ENCODE measurements at places on chromosomes 16 and 17.
A peak's percentile ranks its signal among the peaks of the same experiment; 100 is the strongest.

DNA sequence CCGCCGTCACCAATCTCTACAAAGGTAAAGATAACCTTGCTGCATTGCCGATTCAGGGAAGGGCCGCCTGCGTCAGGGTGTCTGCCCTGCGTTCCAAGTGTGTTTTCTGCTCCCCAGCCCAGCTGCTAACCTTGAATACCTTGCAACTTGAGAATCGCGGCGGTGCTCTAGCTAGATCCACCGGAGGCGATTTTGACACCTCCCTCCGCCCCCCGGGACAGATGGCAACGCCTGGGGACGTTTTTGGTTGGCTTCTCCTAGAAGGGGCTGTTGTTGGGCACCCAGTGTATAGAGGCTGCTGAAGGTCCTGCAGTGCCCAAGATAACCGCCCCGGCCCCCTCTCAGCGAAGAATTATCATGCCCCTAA, 1.5 kb downstream of the HAPSTR1 start:
- DNase-seq = peak; percentile 9

GRCh38 chr17:81553018-81553615, 964 bp upstream of the FAAP100 start:
- DNase-seq = peak; percentile 94

DNA sequence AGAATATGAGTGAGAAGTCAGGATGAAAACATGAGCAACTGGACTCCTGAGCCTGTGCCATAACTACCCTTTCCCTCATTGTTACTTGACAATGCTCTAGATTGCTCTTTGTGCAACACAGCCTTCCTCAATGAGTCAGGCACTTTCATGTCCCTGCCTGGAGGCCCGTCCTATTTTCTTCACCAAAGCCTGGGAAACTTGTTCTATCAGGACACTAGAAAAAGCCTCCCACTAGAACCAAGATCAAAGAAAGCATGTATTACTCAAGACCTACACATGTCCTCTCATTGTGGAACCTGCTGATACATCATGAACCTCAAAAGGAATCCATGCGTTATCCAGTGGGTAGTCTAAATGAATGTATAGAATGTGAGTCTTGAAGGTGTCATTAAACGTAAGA, 624.5 kb downstream of the TOX3 start:
- DNase-seq = no peak

- DNase-seq = no peak
These were observed 484.3 kb upstream of the EEF2KMT start for GRCh38 chr16:5581908-5582307.

- DNase-seq = no peak
These were observed 12.9 kb downstream of the TXNDC11 start for GRCh38 chr16:11729787-11730186.

GRCh38 chr17:79648181-79648831, 37.5 kb upstream of the RBFOX3 start:
- no peak for DNase-seq

DNA sequence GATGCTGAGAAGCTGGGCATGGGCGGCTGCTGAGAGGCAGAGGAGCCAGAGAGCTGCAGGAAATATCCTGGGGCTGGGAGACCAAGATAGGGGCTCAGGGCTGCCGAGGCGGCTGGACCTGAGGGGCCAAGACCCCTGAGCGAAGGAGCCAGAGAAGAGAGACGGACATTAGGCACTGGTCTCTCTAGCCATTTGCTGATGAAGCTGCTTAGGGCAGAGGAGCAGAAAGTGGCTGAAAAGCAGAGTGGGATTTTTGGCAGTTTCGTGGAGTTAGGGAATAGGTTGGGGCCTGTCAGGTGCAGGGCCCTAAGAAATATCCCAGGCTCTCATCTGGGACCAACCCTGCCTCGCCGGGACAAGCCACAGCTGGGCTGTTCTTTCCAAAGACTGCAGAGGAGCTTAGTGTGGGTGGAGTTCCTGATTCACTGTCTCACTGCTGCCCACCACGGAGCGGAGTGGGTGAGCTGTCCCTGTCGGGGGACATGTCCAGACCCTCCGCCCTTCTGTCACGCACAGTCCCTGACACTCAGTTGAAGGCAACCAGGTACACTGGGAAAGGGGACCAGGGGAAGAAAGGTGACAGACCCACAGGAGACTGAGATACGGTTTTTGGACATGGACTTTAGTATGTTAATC, 11.3 kb upstream of the DNASE1 start:
- DNase-seq = no peak

DNA sequence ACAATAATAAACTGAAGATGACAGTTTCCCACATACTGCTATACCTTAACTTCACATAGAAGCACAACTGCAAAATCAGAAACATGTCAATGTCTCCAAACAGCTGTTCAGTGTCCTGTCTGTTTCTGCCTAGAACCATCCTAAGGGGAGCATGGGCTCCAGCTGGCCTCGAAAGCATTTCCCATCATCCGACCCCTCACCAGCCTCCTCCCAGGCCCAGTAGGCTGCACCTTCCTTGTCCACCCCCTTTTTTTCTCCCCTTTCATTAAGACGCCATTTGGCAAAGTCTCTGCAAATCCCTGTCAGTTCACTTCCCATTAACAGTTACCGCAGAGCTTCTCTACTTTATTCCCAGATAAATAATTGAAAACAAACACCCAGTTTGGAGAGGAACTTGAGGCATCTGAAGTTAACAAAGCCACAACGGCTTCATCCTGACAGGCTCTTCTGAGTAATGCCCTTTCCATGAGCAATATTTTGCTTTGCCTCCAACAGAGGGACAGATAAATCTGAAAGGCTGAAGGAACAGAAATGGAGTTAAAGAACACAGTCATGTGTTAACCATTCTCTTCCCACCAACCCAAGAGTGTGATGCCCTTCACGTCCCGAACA, 65.3 kb downstream of the SLC39A11 start:
- DNase-seq = no peak

- no peak for DNase-seq
These were observed 12.0 kb downstream of the CRLF3 start for GRCh38 chr17:30812218-30813177.

DNA sequence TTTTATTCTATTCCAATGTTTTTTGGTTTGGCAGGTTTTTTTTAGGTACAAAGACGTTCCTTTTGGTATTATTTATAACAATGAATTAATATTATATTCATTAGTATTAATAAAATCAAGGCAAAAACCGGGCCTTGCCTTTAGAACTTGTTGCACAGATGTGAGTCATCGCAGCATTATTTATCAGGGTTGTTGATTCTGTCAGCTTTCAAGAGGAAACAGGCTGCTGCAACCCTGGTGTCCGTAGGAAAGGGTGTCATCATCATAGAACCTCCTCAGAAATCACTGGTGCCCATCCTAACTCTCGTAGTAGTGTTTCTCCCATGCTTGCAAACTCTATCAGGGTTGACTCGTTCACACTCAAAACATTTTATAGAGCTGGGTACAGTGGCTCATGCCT, 10.2 kb upstream of the LRRC37B start:
- DNase-seq = no peak

- no peak for DNase-seq
These were observed 36.7 kb downstream of the GRIN2C start for GRCh38 chr17:74822939-74823367.

GRCh38 chr16:59665618-59666220, 931.6 kb upstream of the GOT2 start:
- no peak for DNase-seq

DNA sequence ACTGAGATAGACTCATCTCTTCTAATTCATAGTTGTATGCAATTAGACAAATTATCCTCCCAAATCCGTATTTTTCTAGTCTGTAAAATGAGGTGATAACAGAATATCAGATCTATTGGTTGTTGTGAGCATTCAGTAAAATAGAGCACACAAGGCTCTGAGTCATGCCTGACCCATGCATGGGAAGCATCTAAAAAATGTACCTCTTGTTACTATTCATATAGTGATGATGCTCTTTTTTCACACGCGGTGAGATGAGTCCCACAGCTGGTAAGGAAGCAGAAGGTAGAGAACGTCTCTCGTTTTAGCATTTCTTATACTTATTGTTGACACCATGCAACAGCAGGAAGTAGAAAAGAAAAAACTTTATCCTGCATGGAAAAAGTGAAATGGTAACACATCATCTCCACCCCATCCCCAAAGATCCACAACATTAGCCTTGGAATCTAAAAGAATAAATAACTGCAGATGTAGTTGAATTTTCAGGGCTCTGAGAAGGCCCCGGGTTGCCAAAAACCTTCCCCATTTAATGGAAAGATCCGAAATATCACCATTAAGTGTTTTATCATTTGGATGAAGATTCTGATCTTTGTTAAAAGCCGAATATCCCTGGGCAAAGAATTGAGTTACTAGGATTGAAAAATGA, 215.6 kb downstream of the TMEM114 start:
- no peak for DNase-seq

DNA sequence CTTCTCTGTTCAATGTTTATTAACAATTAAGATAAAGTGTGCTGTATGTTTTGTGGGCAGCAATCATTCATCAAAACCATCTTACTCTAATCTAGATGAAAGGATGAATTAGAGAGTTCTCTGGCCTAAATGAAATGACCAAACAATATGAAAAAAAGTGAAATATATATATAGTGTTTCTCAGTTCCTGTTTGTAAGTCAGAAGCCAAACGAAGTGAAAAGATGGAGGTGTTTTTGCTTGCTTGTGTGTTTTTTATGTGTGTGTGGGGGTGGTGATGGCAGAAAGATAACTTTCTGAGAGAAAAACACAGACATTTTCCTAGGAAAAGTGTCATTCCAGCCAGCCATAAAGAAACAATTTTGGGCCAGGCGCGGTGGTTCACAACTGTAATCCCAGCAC, 138.6 kb downstream of the CDH8 start:
- no peak for DNase-seq

GRCh38 chr16:89407925-89408300, 82.4 kb downstream of the ANKRD11 start:
- no peak for DNase-seq

- no peak for DNase-seq
These were observed 20.3 kb downstream of the XPO6 start for GRCh38 chr16:28191364-28191960.

GRCh38 chr16:84598360-84598759, 19.5 kb downstream of the COTL1 start:
- DNase-seq = peak; percentile 24

DNA sequence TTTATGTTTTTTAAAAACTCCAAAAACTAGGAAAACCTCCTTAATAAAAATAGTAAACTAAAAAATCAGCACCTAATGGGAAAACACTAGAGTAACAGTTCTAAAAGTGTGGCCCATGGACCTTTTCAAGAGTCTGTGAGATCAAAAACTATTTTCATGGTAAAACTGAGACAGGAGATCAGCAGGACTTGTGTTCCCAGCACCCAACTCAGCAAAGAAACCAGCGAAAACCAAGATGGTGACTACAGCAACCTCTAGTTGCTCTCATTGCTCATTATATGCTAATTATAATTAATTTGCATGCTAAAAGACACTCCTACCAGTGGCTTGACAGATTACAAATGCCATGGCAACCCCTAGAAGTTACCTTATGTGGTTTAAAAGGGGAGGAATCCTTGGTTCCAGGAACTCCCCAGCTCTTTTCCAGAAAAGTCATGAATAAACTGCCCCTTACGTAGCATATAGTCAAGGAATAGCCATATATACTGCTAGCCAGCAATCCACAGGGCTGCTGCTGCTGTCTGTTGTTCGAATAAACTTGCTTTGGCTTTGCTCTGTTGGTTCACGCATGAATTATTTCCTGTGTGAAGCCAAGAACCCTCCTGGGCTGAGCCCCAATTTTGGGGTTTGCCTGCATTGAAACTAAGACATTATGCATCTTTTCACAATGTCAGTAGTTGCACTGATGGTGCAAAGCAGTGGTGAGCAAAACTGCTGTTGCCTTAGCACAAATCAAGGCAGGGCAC, 12.4 kb downstream of the CMTR2 start:
- no peak for DNase-seq

All from CD4-positive, CD25-positive, alpha-beta regulatory T cell (primary cell).